Thymus (tissue), 14 donors: ENCODE measurements at places on chromosomes 2 and 18. TPM values are rescaled to one million over a fixed set of nuclear protein-coding genes. Genes with fewer than 3 reads are reported as not detected.

GRCh38 chr2:118325321-118325955 is 237.2 kb downstream of the INSIG2 start:
- no peak for DNase-seq

DNA sequence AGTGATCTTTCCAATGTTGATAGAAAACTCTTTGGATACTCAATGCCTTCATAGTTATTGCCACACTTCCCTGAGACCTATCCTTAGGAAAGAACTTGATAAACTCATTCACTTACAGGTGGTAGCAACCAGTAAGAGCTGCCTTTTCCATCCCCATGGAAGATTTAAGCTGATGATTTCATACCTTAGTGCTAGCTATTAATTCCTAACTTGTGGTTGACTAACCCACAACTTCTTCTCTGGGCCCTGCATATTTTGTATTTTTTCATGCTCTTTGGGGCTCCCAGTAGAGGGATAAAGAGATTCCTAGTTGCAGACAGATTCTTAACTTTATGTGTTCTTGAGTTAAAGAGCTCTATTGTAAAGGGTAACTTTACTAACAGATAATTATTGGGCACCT is 25.2 kb upstream of the SIX3 start:
- no peak for DNase-seq

- no peak for DNase-seq
Measured at GRCh38 chr2:220188031-220188430, 560.6 kb downstream of the SLC4A3 start.

- no peak for DNase-seq
Measured at GRCh38 chr2:54577035-54577434, 120.9 kb downstream of the SPTBN1 start.

- DNase-seq, result no peak
Measured at GRCh38 chr2:171056307-171056706, 104.4 kb downstream of the TLK1 start.

GRCh38 chr2:119247844-119248271 is 24.2 kb downstream of the STEAP3 start:
- DNase-seq, result no peak

- DNase-seq, result no peak
Measured at GRCh38 chr2:214630402-214631045, 179.0 kb downstream of the BARD1 start.

- no peak for DNase-seq
Measured at GRCh38 chr2:120496759-120497158, 150.8 kb downstream of the INHBB start.

DNA sequence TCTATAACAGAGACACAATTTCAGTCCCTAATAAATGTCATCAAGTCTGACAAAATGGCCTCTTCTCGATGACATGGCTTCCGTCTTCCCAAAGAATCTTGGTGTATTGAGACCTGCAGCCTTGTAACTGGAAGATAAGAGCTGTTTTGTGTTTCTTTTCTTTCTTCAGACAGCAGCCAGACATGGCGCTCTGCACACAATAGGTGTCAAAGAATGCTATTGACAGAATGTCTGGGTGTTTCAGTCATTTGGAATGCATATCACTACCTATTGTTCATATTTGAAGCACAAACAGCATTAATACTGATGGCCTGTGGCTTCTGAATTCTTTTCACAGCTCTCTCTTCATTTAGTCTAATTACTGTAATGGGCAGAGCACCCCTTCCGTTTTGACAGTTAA is 344.8 kb downstream of the RPRM start:
- DNase-seq, result no peak

GRCh38 chr2:32745191-32745590 is 117.3 kb downstream of the TTC27 start:
- no peak for DNase-seq

- no peak for DNase-seq
Measured at GRCh38 chr18:49041435-49042245, 90.9 kb upstream of the SMAD7 start.

GRCh38 chr2:2688254-2688653 is 357.2 kb upstream of the MYT1L start:
- peak; percentile 78 for DNase-seq

DNA sequence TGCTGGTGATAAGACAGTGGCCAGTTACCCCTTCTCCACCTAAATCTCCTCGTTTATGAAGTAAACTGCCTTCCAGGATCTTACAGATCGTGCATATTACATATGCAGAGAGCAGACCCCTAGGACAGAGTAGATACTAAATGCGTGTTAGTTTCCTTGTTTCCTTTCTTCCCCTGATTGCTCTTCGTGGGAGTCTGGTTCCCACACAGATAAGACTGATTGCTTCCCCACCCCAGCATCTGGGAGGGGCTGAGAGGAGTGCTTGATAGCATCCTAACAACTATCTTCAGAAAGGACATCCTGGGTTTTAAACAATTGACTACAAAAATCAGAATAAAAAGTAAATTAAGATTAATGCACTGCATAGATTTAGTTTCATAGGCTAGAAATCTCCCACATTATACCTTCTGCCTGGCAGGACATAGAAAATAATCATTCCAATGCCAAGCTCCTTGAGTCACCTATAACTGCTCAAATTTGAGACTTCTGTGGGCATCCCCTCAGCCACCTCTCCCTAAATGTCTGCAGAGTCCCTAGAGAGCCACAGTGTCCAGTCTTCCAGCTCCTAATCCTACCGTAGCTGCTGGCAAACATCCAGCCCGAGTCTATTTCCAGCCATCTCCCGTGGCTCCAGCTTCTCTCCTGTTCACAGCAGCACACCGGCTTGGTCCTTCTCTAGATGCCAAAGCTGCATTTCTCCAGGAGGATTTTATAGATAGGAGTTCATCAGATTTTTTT is 128.3 kb downstream of the LRRC30 start:
- DNase-seq, result no peak

DNA sequence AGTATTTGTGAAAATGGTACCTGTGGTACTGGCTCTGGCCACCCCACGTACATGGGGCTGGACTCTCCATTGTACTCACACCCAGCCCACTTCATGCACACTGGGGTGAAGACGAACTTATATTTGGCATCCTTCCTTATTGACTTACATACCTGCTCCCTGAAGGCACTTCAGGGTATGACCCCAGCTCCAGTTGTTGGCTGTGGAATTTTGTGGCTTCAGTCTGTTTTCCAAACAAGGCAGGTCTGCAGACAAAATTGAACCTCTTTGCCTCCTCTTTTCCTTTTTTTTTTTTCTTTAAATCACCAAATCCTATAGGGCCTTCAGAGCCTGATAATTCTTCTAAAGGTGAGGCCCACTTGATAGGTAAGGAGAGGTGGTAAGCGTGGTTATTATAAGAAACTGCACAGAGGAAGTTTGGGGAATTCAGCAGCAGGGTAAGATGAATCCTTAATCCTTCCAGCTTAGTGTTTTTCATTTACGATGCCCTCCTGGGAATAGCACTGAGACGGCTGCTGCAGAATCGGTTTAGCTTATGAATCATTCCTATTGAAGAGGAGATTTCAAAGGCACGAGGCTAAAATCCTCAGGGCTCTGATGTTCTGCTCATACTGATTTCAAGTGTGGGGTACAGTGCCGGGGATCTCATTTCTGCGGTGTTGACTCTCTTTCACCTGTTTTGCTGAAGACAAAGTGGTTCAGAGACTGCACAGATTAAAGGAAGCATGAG is 55.2 kb downstream of the KIF5C start:
- no peak for DNase-seq

GRCh38 chr18:5275872-5276271 is 19.7 kb downstream of the ZBTB14 start:
- no peak for DNase-seq

GRCh38 chr2:156589381-156590079 is 153.4 kb downstream of the GPD2 start:
- DNase-seq, result no peak

- DNase-seq, result no peak
Measured at GRCh38 chr2:12326449-12327190, 390.1 kb upstream of the TRIB2 start.

DNA sequence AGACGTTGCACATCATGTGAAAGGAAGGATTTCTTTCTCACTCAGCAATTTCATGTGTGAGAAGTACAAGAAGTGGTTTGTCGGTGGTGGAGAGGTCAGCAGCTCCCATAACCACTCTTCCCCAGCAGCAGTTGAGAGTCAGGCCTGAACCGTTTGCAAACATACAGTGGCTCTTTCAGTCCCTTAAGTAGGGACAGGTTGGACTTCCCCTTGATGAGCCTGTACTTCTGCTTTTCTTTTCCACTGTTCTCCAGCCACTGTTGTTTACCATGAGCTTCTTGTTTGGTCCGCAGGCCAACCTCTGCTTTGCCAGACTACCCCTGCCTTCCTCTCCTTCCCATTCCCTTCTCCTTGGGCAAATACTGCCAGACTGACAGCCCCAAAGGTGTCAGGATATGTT is 391.3 kb upstream of the CELF4 start:
- DNase-seq, result no peak

DNA sequence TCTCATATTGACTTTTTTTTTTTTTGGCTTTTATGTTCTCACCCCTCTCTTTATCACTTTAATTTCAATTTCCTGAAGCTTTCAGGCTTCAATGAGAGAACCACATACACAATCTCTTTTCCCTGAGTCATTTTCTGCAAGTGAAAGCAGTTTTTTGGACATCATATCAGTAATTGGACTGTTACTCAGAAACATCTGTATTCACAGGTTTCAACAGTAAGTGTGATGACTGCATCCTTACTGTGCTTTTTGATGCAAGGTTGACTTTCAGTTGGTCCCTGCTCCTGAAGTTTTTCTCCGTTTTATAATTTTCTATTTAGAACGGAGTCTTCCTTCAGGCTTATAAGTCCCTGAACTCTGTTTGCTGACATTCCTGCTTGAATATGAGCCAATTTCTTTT is 70.5 kb upstream of the CCBE1 start:
- no peak for DNase-seq

DNA sequence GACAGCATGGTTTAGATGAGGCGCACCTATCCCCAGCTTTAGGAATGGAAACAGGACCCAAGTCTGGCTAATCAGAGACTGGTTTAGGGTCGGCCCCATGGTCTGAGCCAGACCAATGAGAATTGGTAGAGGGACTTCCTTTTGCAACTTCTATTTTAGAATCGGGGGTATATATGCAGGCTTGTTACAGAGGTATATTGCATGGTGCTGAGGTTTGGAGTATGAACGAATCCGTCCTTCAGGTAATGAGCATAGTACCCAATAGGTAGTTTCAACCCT is 1.5 kb upstream of the BOLA3 start:
- DNase-seq, result no peak

- DNase-seq, result no peak
Measured at GRCh38 chr2:111121028-111121827, 514 bp downstream of the BCL2L11 start.

DNA sequence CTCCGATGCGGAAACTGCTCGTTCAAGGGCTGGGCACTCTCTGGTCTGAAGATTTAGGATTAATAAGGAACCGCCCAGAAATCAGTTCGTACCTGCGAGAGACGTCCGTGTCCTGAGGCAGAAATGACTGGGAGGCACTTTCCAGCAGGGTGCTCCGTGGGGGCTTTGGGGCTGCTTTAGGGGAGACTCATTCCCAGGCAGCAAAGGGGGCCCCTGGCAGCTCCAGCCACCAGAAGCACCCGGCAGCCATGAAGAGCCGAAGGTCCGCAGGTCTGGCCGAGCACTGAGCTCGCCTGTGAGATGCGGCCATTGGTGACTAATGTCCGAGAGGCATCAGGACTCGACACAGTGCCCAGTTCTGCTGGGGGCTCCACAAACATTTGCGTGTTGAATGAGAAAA is 20.9 kb downstream of the KCNG2 start:
- no peak for DNase-seq

DNA sequence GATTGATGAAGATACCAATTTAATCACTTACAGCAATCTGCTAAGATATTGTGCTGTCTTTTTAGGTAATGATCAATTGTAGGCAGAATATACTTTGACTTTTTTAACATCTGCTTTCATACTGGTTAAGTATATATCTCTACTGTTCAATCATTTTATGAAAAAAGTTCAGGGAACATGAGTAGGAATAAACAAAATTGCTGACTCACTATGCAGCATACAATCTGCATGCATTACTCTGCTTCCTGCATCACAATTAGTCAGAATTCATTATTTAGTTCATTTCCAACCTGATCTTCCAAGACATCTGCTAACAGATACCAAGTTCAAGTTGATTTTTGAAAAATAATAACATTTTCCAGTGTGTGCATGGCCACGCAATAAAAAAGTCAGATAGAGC is 1430.4 kb upstream of the LRRTM1 start:
- DNase-seq, result no peak

GRCh38 chr2:149819356-149819957 is 231.9 kb upstream of the MMADHC start:
- no peak for DNase-seq

DNA sequence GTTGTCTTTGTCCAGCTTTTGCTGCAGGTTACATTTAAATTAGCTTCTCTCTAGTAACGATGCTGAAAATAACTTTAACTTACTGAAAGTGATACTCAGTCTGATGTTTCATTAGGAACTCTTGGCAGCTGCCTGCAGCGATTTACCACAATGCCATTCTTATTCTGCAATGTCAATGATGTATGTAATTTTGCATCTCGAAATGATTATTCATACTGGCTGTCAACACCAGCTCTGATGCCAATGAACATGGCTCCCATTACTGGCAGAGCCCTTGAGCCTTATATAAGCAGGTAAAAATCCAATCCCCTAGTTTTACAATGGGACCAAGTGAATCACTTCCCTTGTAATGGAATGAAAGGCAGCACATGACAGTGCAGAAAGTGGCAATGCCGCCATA is 16.3 kb upstream of the MFF start:
- DNase-seq, result no peak

DNA sequence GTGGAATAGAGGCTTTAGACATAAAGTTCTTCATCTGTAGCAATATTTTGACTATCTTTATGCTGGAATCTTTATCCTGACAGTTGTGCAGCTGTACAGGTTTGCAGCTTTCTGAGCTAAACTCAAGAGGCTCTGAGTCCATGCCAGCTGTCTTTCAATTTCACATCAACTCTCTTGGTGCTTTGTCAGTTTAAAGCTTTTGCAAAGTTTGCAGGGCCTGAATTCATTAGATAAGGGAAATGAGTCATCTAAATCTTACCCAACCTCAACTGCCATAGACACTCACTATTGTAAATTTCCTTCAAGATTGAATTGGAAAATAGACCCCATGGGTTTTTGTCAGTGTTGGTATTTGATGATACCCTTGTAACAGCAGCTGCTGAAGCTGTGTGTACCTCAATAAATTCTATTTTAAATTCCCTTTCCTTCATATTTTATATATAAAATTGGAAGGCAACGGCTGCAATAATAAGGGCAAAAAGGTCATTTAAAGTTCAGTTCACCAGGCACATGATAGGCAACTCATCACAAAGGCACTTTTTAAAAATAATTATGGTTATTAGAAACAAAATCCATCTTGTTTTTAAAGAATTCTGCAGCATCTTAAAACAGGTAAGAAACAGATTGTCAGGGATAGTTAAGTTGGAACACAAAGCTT is 169.9 kb upstream of the SLC39A10 start:
- peak; percentile 77 for DNase-seq

The TEX44 gene
- 0.02 TPM for polyA plus RNA-seq

The CLEC4F gene
- 0.25 TPM for polyA plus RNA-seq

The ZBTB7C gene
- polyA plus RNA-seq, result 0.73 TPM

The CERS6 gene
- polyA plus RNA-seq, result 12.1 TPM

The C2orf66 gene
- polyA plus RNA-seq, result 0.41 TPM

The AUP1 gene
- 208 TPM for polyA plus RNA-seq

The PLGLB1 gene
- polyA plus RNA-seq, result 25.4 TPM

The TGFA gene
- 4.8 TPM for polyA plus RNA-seq

The CDH7 gene
- 1.2 TPM for polyA plus RNA-seq

The NXPH2 gene
- polyA plus RNA-seq, result 0.07 TPM

The TMEM200C gene
- 0.18 TPM for polyA plus RNA-seq

The MAPK4 gene
- polyA plus RNA-seq, result 3.1 TPM

The ALLC gene
- 0.87 TPM for polyA plus RNA-seq

The HPCAL1 gene
- polyA plus RNA-seq, result 47.9 TPM

The PFN4 gene
- polyA plus RNA-seq, result 1.3 TPM
